ENCODE measurements at places on chromosomes 6 and 20.
A peak's percentile ranks its signal among the peaks of the same experiment; 100 is the strongest.

GRCh38 chr20:9978397-9979004, 56.3 kb upstream of the ANKEF1 start:
- peak; percentile 89 for DNase-seq

- no peak for DNase-seq
Observed at GRCh38 chr6:47241742-47242482, 67.8 kb downstream of the TNFRSF21 start.

DNA sequence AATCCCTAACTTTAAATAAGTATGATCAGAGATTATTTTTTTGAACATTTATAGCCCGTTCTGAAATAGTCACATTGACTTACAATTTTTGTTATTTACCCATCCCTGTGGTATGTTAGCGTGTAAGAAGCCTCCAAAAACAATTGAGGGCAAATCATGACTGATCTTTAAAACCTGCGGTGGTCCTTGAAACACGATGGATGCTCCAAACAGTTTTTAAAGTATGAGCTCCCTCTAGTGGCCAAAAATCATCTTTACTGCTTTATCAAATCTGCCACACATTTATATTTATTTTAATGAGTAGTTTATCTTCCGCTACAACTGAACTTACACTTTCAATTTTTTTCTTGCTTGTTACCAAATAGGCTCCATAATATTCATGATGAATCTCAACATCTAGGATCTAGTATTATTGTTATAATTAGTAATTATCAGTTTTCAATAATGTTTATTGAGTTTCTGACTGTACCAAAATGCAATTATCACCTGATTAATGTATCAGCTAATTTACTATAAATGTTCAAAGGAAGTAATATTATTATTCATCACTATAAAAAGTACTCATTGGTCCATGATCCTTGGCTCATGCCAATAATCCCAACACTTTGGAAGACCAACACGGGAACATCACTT, 52.2 kb downstream of the MARCKS start:
- DNase-seq, result peak; percentile 75

- peak; percentile 98 for DNase-seq
Observed at GRCh38 chr6:57313711-57314471, 3.5 kb upstream of the PRIM2 start.

- no peak for DNase-seq
Observed at GRCh38 chr6:101961357-101961756, 567.8 kb downstream of the GRIK2 start.

- DNase-seq, result no peak
Observed at GRCh38 chr20:20267685-20268370, 100.1 kb upstream of the INSM1 start.

All from astrocyte of the spinal cord (primary cell).